ENCODE measurements at places on chromosomes 5 and 9. TPM values are rescaled to one million over a fixed set of nuclear protein-coding genes. Genes with fewer than 3 reads are reported as not detected.

Gene SPACA9
- total RNA-seq = 2.4 TPM

Gene ISOC1
- 10.6 TPM for total RNA-seq

Gene DOCK8
- total RNA-seq = 288 TPM

DNA sequence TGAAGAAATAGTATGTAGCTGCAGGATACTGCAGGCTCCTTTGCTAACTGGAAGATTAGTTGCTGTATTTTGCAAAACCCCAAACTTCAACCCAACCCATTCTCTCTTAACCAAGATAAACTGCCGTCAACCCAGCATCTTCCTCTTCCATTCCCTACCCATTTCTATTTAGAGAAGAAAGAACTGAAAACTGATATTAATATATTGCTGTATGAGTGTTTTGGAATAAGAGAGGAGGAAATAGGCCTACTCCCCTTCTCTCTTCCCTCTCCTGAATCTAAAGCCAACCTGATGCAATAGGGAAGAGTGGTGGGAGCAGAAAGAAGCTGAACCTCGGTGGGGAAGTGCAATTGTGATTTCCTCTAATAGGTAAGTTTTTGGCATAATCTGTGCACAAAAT is 83.7 kb downstream of the TMEM215 start:
- H3K36me3 ChIP-seq = no peaks in the 10 kb centered on the region
- H3K4me1 ChIP-seq = no peaks in the 10 kb centered on the region
- peaks cover 3% of the 10 kb centered on the region for H3K27me3 ChIP-seq
- no peak overlapping the region for H3K4me3 ChIP-seq
- no peak overlapping the region for H3K27ac ChIP-seq

Gene ADRB2
- 11.4 TPM for total RNA-seq

- H3K27ac ChIP-seq = no peak overlapping the region
- no peaks in the 10 kb centered on the region for H3K36me3 ChIP-seq
- no peaks in the 10 kb centered on the region for H3K4me1 ChIP-seq
- no peaks in the 10 kb centered on the region for H3K27me3 ChIP-seq
Observed at GRCh38 chr9:126844085-126844484, 16.4 kb upstream of the ZBTB34 start.

GRCh38 chr9:83698976-83699585 is 8.7 kb downstream of the UBQLN1 start:
- H3K36me3 ChIP-seq = no peaks in the 10 kb centered on the region
- H3K27me3 ChIP-seq = no peaks in the 10 kb centered on the region
- H3K27ac ChIP-seq = no peak overlapping the region
- H3K4me1 ChIP-seq = peaks cover 38% of the 10 kb centered on the region
- H3K4me3 ChIP-seq = no peak overlapping the region
